Fibroblast of mammary gland (primary cell): ENCODE measurements at places on chromosomes 2 and 18.

DNA sequence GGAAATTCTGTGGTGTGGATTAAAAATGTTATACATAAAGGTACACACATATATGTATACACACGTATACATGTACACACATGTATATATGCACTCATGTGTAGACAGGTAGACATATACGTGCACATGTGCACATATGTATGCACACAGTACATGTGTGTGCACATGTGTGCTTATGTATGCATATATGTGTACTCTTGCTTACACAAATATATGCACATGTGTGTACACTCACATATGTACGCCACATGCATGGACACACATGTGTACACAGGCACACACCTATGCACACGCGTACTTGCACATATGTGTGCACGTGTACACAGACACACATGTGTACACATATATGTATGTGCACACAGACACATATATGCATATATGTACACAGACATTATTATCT is 142.8 kb upstream of the SALL3 start:
- DNase-seq: no peak

GRCh38 chr2:86441392-86441881 is 266 bp downstream of the KDM3A start:
- DNase-seq: peak; percentile 6

DNA sequence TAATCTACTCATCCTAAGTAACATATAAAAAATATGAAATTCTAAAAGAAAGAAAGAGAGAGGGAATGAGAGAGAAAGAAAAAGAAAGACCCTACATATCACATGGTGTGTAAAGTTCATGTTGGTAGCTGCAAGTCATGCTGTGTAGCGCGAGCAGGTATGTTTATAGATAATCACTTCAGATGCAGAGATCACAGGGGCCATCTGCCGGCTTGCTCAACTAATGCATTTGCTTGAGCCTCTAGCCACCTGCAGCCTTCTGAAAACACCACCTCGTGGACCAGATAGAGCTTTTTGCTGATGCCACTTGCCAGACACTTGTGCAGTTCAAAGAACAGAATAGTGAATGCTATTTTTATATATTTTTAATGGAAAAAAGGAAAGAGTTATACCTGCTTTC is 37.6 kb downstream of the CDH7 start:
- no peak for DNase-seq

- peak; percentile 2 for DNase-seq
Observed at GRCh38 chr2:241808051-241808720, 807 bp upstream of the NEU4 start.

DNA sequence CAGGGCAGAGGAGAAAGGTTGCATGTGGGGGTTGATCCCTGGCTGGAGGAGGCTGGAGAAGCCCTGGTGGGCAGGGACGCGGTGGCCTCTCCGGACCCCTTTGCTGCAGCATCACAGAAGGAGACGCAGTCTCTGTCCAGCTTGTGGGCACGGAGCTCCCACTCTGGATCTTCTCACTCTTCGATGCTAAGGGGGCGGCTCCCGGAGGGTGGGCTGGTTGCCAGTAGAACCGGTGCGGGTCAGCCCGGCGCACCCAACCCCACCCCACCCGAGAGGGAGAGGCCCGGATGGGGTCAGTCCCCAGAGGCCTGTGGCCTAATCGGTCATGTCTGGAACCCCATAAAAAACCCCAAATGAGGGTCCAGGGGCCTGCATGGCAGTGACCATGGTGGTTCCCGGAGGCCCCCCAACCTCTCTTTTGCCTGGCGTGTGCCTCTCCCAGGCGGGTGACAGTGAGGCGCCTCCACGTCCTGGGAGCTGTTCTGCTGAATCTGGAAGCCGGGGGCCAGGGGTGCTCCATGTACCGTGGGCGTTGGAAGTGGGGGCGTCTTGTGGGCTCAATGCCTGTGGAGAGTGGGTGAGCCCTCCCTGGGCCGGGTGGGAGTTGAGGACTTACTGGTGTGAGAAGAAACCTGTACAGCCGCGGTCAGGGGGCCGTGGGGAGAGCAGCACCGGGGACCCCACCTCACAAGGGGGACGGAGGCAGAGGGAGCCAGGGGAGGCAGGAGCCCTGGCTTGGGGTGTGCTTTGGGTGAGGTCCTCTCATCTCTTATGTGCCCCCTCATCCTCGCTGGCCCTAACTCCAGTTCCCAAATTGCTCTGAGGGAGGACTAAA is 79.6 kb downstream of the RTP5 start:
- DNase-seq: no peak

- no peak for DNase-seq
Observed at GRCh38 chr2:166768393-166769123, 119.7 kb upstream of the XIRP2 start.

- peak; percentile 44 for DNase-seq
Observed at GRCh38 chr18:53380063-53380639, 844.3 kb downstream of the MBD2 start.

GRCh38 chr2:153870308-153870707 is 1.4 kb upstream of the GALNT13 start:
- peak; percentile 24 for DNase-seq

DNA sequence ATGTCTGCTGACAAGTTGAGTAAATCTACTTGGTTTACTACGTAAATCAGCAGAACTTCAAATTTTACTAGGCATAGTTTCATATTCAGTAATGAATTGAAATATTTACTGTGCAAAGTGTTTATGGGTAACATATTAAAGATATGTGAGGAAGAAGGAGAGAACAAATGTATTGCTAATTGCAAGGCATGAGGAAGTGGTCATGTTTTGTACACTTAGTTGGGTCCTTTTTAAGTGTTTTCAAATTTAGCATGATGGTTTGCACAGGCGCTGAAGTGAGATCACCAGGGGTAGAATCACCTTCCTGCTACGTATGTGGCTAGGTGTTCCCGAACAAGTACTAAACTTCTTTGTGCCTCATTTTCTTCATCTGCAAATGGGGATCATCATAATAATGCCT is 1534.4 kb downstream of the LRP1B start:
- no peak for DNase-seq

DNA sequence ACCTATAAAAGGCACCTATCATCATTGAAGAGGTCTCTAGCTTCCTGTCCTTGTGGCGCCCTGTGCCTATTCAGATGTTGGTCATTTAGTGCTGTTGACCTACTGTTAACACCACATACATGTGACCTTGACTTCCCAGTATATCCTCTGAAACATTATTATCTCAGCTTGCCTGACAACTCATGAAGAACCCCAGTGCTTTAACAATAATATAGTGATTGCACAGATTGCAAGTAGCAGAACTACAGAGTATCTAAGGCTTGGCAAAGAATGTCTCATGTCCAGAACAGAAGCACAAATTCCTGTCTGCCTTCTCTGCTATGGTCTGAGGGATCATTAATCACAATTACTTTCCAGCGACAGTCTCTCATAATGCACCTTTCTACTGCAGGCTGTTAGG is 165.3 kb downstream of the LCLAT1 start:
- DNase-seq: no peak

DNA sequence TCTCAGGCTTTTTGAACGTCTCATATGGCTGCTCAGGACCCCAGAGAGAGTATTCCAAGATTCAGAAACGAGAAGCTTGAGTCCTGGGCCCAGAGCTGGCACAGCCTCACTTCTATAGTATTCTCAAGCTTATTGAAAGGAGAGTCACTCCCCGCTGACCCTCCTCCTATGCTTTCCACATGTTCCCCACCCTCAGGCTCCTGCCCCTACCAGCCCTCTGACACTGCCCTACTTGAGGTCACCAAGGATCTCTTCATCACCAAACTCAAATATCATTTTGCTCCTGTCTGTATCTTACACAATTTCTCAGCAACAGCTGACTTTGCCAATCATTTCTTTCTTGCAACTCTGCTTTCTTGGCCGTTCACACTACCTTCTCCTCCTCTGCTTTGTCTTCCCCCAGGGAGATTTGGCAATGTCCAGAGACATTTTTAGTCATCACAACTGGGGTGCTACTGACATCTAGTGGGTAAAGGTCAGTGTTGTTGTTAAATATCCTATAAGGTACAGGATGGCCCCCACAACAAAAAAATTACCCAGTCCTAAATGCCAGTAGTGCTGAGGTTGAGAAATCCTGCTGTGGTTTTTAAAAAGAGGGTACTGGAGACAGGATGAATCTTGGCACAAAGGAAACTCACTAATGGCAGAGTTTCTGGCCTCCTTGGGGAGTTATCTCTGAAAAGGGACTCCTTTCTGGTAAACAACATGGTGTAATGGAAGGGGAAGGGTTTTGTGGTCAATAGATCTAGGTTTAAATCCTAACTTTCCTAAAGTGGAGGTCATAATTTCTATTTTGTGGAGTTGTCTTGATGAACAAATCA is 26.9 kb upstream of the INSIG2 start:
- DNase-seq: peak; percentile 88

- DNase-seq: peak; percentile 98
Observed at GRCh38 chr2:209473930-209474419, 50.1 kb downstream of the MAP2 start.

DNA sequence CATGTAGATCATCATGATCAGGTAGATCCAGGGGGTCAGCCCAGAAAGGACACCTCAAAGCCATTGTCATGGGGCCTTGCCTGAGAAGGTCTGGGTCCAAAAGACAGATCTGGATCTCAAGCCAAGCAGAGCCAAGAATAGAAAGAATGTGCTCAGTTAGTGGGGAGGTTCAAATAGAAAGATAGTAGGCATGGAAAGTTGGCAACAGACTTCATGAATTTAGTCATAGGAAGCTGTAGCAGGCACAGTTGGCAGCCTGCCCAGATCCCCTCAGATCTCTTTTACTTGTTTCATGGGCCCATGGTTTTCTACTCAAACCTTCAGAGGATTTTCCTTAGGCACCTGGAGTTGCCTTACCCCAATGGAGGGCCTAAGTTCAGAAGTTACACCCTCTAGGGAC is 767.0 kb downstream of the SLC4A3 start:
- DNase-seq: peak; percentile 66

GRCh38 chr2:196989496-196989895 is 63.0 kb upstream of the PGAP1 start:
- DNase-seq: no peak

DNA sequence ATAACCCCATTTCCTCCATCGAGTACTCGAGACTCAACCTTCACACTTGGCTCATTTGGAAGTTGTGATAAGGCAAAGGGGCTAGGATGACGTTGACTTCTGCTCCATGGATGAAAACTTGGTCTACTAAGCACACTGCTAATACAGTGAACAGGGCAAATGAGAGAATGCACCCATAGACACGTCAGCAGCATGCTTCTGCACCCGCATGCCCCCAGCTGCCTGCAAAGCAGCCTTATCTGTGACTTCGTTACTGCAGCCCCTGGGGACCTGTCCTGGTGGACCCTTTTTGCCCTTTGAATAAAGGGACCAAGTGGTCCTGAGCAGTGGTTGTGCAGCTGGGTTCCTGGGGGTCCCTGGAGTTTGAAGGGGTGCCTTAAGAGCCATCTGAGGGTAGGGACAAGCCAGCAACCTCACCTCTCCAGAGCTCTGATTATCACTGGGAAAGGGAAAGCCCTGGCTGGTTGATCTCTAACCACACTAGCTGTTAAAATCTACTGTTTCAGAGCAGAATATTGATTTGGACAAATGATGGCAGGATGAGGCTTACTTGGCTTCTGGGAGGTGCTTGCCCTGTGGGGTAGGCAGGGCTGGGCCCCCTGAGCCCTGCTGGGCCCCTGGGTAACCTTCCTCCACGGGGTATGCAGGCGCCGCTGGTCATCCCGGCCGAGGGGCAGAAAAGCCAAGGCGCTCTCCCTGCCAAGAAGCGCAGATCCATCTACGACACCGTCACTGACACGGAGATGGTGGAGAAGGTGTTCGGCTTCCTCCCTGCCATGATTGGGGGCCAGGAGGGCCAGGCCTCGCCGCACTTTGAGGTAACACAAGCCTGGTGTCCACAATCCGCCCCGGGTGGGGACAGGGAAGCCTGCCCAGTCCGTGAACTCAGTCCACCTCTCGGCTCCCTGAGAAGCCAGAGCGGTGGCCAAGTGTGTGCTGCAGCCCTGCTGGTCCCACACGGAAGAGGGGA is 37.6 kb upstream of the GPR17 start:
- DNase-seq: no peak

- DNase-seq: no peak
Observed at GRCh38 chr2:111054791-111055691, 65.7 kb upstream of the BCL2L11 start.

DNA sequence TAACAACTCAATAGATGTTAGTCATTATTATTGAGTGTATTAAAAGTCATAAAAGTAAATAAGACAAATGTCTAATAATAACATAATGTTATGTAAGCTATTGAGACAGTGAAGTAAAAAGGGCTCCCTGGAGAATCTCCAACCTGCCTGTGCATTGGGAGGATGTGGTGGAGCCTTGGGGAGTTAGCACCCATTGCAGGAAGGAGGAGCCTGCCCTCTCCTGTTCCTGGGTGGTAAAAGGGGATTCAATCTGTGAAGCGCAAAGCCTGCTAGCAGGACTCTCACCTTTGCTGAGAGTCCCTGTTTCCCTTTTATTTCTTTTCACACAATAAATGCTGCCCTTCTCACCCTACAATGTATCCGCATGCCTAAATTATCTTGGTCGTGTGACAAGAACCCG is 206.1 kb downstream of the RAB3GAP1 start:
- DNase-seq: peak; percentile 11

- no peak for DNase-seq
Observed at GRCh38 chr18:75157851-75158250, 51.1 kb downstream of the PTGR3 start.

- no peak for DNase-seq
Observed at GRCh38 chr2:134433979-134434378, 180.1 kb downstream of the MGAT5 start.
